ENCODE measurements at places on chromosomes 11 and 22.
A peak's percentile ranks its signal among the peaks of the same experiment; 100 is the strongest.

GRCh38 chr22:23632178-23632577 is at the start of gene DRICH1:
DRICH1 (minus strand) TSS chr22:23632321; CDS start chr22:23632023, 298 bp downstream.
- no peak for DNase-seq

GRCh38 chr11:126101251-126101929 is 38.7 kb upstream of the CDON start:
- no peak for DNase-seq

DNA sequence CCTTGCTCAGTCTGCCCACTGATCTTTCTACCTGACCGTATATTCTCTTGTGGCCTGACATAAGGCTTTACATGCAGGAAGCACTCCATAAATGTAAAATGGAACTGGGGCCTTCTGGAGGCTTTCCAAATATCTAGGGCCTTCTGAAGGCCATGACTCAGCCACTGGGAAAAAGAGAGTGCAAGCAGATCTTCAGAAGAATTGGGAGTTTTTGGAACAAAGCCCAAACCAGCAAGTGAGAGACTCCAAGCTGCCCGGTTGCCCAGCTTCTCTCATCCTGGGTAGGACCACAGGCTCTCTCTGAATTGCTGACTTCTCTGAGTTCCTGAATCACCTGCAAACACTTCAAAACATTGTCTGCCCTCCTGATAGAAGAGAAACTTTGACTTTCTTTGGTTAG is 107.9 kb upstream of the BMAL1 start:
- no peak for DNase-seq

DNA sequence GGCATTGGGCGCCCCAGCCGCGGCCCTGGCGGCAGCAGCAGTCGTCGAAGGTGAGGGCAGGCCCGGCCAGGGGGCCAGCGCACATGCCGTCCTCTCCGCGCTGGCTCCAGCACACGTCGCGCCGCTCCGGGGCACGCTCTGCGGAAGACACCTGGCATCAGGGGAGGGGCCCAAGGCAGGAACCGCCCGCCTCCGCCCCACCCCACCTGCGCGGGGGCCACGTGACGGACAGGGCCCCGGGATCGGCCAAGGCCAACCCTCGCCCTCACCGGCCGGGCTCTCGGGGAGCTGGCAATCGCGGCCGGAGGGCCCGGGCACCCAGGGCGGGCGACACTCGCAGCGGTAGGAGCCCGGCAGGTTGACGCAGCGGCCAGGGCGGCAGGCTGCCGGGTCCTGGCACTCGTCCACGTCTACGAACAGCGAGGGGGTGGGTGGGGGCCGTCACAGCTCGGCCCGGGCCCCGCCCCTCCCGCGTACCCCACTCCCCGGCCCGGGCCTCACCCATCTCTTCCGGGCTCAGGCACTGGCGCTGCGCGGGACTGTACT is 14.9 kb downstream of the SCYL1 start:
- no peak for DNase-seq

DNA sequence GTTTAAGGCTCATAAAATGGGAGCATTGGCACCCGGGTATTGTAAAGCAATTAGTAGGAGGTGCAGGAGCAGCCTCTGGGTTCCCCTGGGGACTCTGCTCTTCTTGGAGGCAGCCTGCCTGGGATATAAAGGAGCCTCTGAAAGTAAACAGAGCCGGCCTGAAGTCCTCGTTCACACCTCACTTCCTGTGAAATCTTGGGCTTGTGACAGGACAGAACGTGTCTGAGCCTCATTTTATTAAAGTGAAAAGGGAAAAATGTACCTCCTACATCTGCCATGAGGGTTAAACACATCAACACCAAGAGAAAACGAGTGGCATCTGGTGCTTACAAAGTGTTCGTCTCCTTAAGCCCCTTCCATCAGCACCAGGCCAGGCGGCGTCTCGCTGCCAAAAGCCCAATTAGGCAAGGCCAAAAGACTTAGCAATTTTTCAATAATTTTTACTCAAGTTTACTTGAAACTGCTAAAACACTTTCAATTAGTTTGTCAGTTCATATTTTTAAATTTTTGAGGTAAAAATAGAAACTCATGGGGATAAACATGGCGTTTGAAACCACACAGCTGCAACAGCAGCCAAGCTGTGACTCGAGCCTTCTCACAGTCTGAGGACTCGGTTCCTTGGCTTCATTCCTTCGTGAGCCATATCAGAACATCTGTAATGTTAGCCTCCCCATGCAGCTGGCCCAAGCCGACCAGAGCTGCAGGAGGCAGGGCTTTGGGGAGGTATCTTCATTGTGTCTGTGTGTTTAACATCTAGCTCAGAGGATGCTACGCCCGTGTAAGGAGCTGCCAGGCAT is 33.6 kb downstream of the MAP6 start:
- DNase-seq: peak; percentile 40

DNA sequence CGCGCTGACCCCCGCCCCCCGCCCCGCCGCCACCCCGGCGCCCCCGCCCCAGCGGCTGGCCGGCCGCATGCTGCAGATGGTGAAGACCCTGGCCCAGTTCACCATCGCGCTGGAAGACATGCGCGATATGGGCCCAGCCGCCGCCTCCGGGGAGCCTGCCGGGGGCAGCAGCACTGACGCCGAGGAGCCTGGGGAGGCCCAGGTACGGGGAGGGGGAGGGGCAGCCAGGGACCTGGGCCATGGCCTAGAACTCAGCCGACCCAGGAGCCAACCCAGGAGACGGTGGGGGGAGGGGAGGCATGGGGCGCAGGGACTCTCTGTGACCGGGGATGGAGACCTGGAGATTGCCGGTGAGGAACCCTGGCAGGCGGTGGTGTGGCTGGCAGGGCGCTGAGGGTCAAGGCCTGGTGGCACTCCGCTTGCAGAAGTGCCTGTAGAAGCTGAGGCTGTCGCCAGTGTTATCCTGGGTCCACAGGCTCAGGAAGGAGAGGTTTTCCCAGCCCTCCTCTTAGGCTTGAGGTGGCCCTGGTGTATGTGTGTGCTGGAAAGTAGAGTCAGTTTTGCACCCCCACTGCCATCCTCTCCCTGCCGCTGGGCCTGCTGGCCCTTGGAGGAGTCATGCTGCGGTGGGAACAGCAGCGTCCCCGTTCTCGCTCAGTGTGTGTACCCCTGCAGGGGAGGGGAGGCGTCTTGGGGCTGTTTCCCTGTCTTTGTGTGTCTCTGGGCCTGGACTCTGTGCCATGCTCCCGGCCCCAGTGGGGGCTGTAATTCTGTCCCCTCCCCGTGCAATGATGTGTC is 32.9 kb upstream of the RELT start:
- DNase-seq: no peak

GRCh38 chr22:30326706-30327362 is at the start of gene TBC1D10A:
TBC1D10A (minus strand) TSS chr22:30326941; CDS start chr22:30326881, 60 bp downstream.
- peak; percentile 94 for DNase-seq

GRCh38 chr11:45366619-45367190 is 80.6 kb upstream of the SYT13 start:
- DNase-seq: no peak

DNA sequence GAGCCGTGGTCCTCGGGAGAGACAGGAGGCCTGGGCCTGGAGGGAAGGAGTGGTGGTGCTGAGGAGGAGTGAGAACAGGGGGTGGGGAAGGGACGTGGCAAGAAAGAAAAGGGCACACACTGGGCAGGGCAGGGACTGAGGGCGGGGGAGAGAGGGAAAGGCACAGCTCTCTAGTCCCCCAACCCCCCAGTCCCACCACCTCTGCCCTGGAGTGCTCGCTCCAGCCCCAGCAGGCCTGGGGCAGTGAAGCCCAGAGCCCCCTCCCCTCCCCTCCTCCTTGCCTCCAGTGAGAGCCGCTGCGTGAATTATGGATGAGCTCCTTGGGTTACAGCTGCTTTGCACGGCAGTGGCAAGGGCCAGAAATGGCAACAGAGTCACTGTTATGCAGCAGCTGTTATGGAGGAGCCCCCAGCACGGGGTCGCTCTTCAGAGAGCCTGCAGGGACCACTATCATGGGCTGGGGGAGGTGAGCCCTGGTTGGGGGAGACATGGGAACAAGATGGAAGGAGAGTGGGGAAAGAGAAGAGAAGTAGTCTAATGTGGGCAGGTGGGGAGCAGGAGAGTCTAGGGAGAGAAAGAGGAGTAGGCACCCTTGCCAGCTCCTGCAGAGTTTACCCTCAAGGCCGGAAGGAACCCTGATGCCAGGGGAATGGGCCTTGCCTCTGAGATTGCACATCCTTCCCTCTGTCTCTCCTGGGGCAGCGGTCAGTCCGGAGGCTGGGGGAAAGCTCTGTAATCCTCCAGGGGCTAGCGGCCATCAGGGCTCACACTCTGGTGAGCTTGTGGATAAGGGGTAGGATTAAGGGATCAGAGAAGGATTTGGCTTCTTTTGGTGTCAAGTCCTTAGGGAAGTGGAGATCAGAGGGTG is 3.6 kb downstream of the RTN4RL2 start:
- no peak for DNase-seq

DNA sequence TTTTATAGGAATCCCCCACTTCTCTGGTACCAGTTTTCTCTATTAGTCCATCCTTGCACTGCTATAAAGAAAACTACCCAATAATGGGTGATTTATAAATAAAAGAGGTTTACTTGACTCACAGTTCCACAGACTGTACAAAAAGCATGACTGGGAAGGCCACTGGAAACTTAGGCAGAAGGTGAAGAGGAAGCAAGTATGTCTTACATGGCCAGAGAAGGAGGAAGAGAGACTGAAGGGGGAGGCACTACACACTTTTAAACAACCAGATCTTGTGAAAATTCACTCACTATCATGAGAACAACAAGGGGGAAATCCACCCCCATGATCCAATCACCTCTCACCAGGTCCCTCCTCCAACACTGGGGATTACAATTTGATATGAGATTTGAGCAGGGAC is 68.9 kb upstream of the GNAZ start:
- DNase-seq: no peak

DNA sequence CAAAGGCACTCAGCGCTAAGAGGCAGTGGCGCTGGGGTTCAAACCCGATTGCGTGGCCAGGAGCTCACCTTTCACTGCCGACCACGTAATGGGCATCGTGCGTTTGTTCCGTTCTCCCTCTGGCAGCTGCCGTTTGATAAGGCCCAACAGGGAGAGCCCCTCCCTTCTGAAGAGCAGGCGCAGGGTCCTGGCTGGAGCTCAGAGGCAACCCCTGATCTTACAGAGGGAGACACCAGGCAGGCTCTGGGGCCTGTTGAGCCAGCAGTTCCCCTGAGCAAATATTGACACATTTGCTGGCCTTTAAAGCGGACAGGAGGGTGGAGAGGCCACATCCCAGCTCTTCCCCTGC is 11.7 kb upstream of the C1QTNF6 start:
- peak; percentile 88 for DNase-seq

GRCh38 chr11:115340874-115341273 is 163.3 kb downstream of the CADM1 start:
- no peak for DNase-seq

DNA sequence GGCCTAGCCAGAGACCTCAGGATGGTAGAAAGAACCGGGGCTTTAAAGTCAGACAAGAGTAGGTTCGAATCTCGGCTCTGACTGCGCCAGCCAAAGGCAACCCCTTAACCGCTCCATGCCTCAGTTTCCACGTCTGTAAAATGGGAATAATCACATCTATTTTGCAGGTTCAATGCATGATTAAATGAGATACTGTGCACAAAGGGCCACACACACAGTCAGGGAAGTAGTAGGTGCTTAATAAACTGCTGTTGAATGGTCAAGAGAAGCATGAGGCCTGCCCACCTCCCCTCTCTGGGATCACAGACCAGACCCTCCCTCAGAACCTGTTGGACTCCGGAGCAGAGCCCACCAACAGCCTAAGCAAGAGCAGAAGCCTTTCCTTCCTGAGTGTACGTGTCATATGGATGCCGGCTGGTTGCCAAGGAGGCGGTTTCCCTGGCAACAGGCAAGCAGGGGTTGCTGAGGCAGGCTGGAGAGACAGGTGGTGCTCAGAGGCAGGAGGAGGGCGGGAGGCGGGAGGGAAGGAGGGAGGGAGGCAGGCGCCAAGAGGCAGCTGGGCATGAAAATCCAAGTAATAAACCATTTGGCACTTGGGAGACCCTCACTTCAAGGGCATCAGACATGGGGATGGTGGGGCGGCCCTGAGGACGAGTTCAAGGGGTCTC is 43.9 kb downstream of the NFAM1 start:
- DNase-seq: no peak

GRCh38 chr11:16252373-16252772 is 104.0 kb downstream of the SOX6 start:
- no peak for DNase-seq

- no peak for DNase-seq
These were observed 1.9 kb upstream of the SLC25A45 start for GRCh38 chr11:65384301-65384889.

DNA sequence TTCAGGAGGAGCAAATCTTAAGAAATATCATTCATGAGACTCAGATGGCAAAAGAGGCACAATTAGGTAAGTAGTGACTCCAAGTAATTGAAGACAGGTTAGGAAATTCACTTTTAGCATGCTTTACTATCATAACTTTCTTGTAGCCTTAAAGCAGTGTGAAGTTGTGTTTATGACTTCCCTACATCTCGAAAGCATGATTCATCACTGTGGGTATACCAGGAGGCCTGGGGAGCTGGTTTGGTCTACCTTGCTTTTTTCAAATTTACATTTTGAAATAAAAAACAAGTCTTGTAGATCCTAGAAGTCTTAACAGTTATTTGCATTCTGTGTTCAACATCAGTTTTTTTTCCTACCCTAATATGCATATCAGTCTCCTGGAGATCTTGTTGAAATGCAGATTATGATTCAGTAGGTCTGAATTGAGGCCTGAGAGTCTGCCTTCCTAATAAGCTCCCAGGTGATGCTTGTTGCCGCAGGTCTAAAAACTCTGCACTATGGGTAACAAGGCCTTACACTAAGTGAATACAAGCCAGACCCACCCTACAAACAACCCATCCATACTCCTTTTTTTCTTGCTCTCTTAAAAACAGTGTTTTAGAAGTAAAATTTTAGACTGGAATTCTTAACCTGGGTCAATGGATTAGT is 41.4 kb downstream of the TTC17 start:
- DNase-seq: no peak

DNA sequence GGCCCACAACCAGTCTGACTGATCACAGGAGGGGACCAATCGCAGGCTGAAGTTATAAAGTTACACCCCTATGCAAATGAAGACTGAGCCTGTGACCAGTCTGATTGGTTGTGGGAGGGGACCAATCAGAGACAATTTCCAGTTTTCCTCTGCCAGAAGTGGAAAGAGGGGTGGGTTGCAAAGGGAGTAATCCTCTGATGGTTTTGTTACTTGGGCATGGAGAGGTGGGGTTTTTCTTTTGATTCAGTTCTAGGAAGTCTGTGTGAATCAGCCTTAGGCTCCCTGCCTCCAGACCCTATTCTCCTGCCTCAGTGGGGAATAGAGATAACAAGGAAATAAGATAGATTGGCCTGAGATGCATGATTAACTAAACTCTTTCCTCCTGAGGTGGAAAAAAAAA is 9.9 kb downstream of the OR6M1 start:
- no peak for DNase-seq

DNA sequence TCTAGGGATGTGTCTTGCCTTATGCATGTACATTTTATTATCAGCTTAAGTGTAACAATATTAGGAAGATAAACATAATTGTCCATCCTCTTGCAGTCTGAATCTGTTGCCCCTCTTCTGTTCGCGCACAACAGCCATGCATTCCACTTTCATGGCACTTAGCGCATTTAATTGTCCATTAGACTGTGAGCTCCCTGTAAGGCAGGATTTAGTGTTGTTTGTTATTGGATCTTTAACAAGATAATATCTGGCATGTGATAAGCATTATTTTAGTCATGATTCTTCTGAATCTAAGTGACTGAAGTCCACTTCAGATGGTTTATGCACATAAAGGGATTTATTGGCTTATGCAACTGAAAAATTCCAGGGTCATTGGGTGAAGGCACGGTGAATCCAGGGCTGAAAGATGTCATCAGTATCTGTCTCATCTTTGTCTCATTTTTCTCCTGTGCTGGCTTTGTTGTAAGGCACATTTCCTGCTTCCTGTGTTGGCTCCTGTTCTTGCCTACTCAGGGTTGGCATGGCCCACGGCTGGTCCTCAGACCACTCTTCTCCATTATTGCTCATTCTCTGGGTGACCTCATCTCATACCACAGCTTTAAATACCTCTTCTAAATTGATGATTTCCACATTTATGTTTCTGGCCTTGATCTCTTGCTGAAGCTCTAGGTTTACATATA is 37.6 kb downstream of the ATXN10 start:
- no peak for DNase-seq
